Activated naive CD8-positive, alpha-beta T cell treated with anti-CD3 and anti-CD28 coated beads, Interleukin-2, amount 10 ng/mL, durations not matched to agents 7 days and 5 days (primary cell): ENCODE measurements at places on chromosomes 7 and 10. TPM values are rescaled to one million over a fixed set of nuclear protein-coding genes. Genes with fewer than 3 reads are reported as not detected.

GRCh38 chr10:21742740-21743412 lies 208.8 kb downstream of the MLLT10 start:
- H3K4me3 ChIP-seq = no peak overlapping the region
- no peak overlapping the region for H3K27ac ChIP-seq
- peaks cover 28% of the 10 kb centered on the region for H3K36me3 ChIP-seq
- H3K4me1 ChIP-seq = peaks cover 33% of the 10 kb centered on the region
- no peaks in the 10 kb centered on the region for H3K27me3 ChIP-seq
- no peak for DNase-seq

SLC16A9 gene
- total RNA-seq = 0.08 TPM

PAPSS2 gene
- total RNA-seq = 2.2 TPM

DNA sequence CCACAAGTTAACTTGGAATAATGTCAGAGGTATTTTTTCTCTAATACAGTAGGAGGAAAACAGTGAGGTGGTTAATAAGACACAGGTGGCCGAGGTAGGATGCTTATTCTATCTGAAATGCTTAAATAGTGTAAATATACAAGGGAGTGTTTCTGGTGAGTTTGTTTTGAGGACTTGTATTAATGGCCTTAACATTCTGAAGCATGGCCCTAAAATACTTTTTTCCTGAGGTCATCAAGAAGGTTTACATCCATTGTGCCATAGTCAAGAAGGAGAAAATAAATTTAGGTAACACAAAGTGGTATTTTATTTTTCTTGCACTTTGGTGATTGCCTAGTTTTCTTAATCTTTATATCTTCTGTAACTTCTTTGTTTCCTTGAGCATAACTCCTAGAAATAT lies 18.8 kb downstream of the GNAI1 start:
- DNase-seq = no peak
- H3K4me3 ChIP-seq = no peak overlapping the region
- H3K27ac ChIP-seq = no peak overlapping the region
- no peaks in the 10 kb centered on the region for H3K27me3 ChIP-seq

DNA sequence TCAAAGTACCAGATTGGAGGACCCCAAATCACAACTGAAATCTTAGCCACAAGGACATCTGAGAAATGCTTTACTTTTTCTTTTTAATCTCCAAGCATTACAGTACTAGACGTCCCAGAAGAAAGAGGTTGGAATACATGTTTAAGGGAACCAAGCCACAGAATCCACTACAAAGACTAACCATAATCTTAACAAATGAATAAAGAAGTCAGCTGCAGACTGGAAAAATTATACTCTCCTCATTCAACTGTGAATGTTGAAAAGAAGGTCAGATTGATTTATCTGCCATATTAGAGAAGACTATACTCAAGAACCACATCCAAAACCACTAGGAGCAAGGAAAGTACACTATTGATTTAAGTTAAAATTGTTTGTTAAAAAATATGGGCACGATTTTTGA lies 102.1 kb upstream of the ABCB5 start:
- H3K4me1 ChIP-seq = no peaks in the 10 kb centered on the region
- no peak overlapping the region for H3K27ac ChIP-seq
- DNase-seq = no peak
- H3K4me3 ChIP-seq = no peak overlapping the region

DNA sequence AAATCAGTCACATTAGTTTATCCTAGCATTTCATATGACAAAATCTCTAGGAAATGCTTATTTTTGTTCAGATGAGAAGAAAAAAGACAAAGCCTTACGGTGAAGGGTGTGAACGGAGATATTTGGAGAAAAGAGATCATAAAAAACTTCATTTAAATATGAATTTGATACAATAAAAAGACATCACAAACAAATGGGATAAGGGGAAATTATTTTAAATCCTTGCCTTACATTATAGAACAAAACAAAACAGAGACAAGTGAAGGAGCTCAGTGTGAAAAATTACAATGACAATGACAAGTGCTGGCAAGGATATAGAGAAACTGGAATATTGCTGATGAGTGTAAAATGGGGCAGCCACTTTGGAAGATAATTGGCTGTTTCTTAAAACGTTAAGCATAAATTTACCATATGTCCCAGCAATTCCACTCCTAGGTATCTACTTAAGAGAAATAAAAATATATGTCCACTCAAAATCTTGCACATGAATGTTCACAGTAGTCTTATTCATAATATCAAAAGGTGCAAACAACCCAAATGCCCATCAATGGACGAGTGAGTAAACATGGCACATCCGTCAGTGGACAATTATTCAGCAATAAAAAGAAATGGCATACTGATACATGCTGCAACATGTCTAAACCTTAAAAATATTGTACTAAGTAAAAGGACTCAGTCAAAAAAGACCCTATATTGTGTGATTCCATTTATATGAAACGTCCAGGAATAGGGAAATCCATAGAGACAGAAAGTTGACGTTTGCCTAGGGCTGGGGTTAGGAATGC lies 66.1 kb upstream of the RAPGEF5 start:
- H3K36me3 ChIP-seq = no peaks in the 10 kb centered on the region
- no peak for DNase-seq
- H3K4me3 ChIP-seq = no peak overlapping the region
- no peak overlapping the region for H3K27ac ChIP-seq

DNA sequence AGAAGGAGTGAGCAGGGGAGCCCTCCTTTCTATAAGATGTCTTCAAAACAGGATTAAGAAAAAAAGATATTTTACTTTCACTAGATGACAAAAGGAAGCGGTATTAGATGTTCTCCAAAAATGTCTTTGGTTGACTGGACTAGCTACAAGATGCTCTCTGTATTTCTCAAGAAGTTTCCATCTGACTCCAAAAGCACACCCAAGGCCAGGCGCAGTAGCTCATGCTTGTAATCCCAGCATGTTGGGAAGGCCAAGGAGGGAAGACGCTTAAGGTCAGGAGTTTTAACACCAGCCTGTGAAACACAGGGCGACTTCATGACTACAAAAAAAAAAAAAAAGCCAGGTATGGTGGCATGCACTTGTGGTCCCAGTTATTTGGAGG lies 84.5 kb downstream of the PIP4K2A start:
- peak overlapping the region; percentile 84 for H3K4me3 ChIP-seq
- no peaks in the 10 kb centered on the region for H3K27me3 ChIP-seq
- DNase-seq = no peak
- H3K27ac ChIP-seq = peak overlapping the region; percentile 92

- H3K36me3 ChIP-seq = no peaks in the 10 kb centered on the region
- H3K4me3 ChIP-seq = no peak overlapping the region
- peaks cover 14% of the 10 kb centered on the region for H3K4me1 ChIP-seq
- no peak overlapping the region for H3K27ac ChIP-seq
- peaks cover 36% of the 10 kb centered on the region for H3K27me3 ChIP-seq
These were observed 313.9 kb upstream of the ZNF32 start for GRCh38 chr10:43962346-43963191.

DNA sequence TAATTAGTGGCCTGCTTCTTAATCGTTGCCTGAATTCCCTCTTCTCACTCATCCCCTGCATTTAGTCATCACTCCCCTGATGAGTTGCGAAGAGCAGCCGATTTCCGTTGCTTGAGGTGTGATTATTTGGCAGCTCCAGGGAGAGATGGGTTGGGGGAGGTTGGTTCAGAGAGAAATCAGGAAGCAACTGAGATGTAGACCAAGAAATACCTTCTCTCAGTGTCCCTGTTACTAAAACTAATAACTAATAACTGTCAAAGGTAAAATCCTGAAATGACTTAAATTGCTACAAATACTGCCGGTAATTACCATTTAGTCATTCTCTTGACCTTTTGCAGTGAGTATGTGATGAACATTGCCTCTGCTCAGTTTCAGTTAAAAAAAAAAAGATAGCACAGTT lies 76.9 kb downstream of the ELMO1 start:
- H3K27ac ChIP-seq = no peak overlapping the region
- no peak overlapping the region for H3K4me3 ChIP-seq
- H3K36me3 ChIP-seq = peaks cover 10% of the 10 kb centered on the region
- no peak for DNase-seq

DNA sequence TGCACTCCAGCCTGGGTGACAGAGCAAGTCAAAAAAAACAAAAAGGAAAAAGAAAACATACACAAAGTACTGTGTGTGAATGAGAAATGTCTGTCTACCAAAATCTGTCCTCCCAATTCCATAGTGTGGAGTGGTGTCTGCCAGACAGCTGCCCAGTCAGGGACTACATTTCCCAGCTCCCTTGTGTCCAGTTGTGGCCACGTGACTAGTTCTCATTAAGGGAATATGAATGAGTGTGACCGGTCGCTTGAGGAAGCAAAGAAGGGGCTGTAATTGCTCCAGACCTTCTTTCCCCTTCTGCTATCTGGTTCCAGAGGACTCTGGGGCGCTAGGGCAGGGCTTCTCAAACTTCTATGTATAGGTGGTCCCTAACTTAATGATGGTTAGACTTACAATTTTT lies 204.1 kb downstream of the PHTF2 start:
- no peak overlapping the region for H3K27ac ChIP-seq
- no peak for DNase-seq
- no peak overlapping the region for H3K4me3 ChIP-seq
- H3K27me3 ChIP-seq = no peaks in the 10 kb centered on the region
- no peaks in the 10 kb centered on the region for H3K4me1 ChIP-seq

C10orf143 gene
- total RNA-seq = 6.6 TPM

CCDC172 gene
- total RNA-seq = not detected

GRCh38 chr10:122632031-122632430 lies 67.6 kb downstream of the C10orf120 start:
- H3K27ac ChIP-seq = no peak overlapping the region
- H3K4me1 ChIP-seq = no peaks in the 10 kb centered on the region
- H3K4me3 ChIP-seq = no peak overlapping the region
- peaks cover 7% of the 10 kb centered on the region for H3K27me3 ChIP-seq
- no peaks in the 10 kb centered on the region for H3K36me3 ChIP-seq

GIMAP5 gene
- total RNA-seq = 123 TPM

GRCh38 chr10:75403939-75404814 lies 2.6 kb upstream of the ZNF503 start:
- peaks cover 2% of the 10 kb centered on the region for H3K36me3 ChIP-seq
- peak overlapping the region; percentile 18 for H3K4me3 ChIP-seq
- peak; percentile 34 for DNase-seq

MYO3A gene
- total RNA-seq = not detected

DNA sequence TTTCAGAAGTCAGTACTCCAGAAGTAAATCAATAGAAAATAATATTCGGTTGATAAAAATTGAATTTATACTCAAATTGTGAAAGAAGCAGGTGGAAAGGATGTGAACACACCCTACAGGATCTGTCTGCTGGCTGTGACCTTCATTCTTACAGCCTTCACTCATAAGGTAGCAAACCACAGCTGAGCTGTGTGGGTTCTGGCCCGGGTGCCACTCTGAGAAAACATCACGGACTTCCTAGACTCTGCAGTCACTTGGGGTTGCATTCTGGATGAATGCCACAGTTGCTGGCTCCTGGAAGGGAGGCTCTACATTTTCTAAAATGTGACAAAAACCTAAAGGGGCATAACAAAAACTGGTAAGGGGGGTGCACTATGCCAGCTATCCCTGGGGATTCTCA lies 36.0 kb upstream of the ABLIM1 start:
- H3K4me1 ChIP-seq = peaks cover 5% of the 10 kb centered on the region
- H3K27me3 ChIP-seq = peaks cover 39% of the 10 kb centered on the region
- H3K27ac ChIP-seq = no peak overlapping the region
- no peaks in the 10 kb centered on the region for H3K36me3 ChIP-seq
- peak; percentile 31 for DNase-seq
- no peak overlapping the region for H3K4me3 ChIP-seq

- no peaks in the 10 kb centered on the region for H3K36me3 ChIP-seq
- peaks cover 14% of the 10 kb centered on the region for H3K27me3 ChIP-seq
- no peak overlapping the region for H3K4me3 ChIP-seq
- no peaks in the 10 kb centered on the region for H3K4me1 ChIP-seq
- H3K27ac ChIP-seq = no peak overlapping the region
- no peak for DNase-seq
These were observed 75.8 kb downstream of the ZNF92 start for GRCh38 chr7:65449505-65449852.

GRCh38 chr7:67625257-67625737 lies 628.7 kb downstream of the TYW1 start:
- peaks cover 2% of the 10 kb centered on the region for H3K27me3 ChIP-seq
- H3K27ac ChIP-seq = no peak overlapping the region
- no peak overlapping the region for H3K4me3 ChIP-seq
- H3K36me3 ChIP-seq = no peaks in the 10 kb centered on the region
- DNase-seq = peak; percentile 32

STEAP4 gene
- not detected for total RNA-seq

SP8 gene
- total RNA-seq = not detected

KCP gene
- total RNA-seq = 0.69 TPM

GPC2 gene
- total RNA-seq = 12.6 TPM

GRCh38 chr7:131556053-131556908 lies at the start of gene PODXL:
PODXL (minus strand) TSS chr7:131556628; CDS start chr7:131556359, 269 bp downstream.
- H3K4me1 ChIP-seq = peaks cover 2% of the 10 kb centered on the region
- peaks cover 66% of the 10 kb centered on the region for H3K27me3 ChIP-seq
- H3K4me3 ChIP-seq = peak within 1 kb of the TSS; percentile 64
- peak; percentile 82 for DNase-seq

DNA sequence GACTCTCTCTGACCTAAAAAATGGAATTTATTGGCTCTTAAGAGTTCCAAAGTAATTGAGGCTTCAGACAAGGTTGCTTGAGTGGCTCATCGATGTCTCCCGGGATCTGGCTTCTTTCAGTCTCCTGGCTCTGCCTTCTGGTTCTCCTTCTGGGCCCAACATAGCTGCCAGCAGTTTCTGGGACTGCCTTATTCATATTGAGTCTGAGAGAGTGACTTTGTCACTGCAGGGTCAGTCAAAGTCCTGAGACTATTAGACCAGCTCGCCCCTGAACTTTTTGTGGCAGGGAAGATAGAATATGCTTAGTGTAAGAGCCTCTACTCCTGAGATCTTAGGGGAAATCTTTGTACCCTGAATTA lies 94.0 kb downstream of the MMRN2 start:
- no peaks in the 10 kb centered on the region for H3K4me1 ChIP-seq
- DNase-seq = no peak
- no peak overlapping the region for H3K4me3 ChIP-seq

STEAP1B gene
- 0.19 TPM for total RNA-seq

DNA sequence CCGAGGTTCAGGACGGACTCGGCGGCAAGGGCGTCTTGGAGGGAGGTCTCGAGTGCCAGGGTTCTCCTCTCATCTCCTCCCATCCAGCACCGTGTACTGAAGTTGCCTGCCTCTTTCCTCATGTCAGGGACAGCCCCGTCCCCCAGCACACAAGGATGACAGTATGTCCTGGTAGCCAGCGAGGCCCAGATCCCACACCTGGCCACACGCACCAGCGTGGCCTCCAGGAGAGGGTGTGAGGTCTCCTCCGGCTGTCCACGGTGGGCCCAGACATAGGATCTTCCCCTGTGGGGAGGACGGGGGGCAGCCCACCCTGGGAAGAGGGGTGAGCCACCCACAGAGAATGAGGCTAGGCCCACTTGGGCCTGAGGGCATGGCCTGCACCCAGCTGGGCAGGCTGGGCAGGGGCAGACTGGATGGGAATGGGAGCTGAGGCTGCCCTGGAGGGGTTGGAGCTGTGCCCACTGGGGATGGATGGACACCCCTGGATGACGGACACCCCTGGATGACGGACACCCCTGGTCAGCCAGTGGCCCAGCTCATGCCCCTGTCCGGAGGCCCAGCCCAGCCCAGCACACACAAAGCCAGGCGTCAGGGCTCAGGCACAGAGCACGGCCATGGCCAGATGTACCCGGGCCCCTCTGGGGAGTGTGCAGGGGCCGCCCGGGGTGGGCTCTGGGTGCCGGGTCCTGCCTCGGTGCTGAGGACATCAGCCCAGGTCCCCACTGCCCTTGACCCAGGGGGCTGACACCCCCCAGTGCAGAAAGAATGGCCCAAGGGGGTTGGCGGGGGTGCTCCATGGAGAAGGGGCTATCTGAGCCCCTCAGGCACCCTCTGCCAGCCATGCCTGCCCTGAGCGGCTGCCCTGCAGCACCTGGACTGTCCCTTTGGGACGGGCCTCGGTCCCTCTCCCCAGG lies 30.9 kb upstream of the CFAP46 start:
- H3K27me3 ChIP-seq = peaks cover 14% of the 10 kb centered on the region
- DNase-seq = no peak
- no peaks in the 10 kb centered on the region for H3K4me1 ChIP-seq
- no peak overlapping the region for H3K27ac ChIP-seq

AKR1B15 gene
- total RNA-seq = not detected
